Stimulated activated CD8-positive, alpha-beta memory T cell treated with anti-CD3 and anti-CD28 coated beads, Interleukin-15, amount 100 ng/mL, for 48 hours (primary cell): ENCODE measurements at places on chromosomes 12 and 14.

GRCh38 chr12:14138495-14138894, 157.1 kb upstream of the GRIN2B start:
- no peak for DNase-seq

GRCh38 chr12:132282950-132283771, 46.2 kb downstream of the GALNT9 start:
- DNase-seq = no peak

GRCh38 chr12:51832354-51833107, 16.0 kb downstream of the FIGNL2 start:
- no peak for DNase-seq

DNA sequence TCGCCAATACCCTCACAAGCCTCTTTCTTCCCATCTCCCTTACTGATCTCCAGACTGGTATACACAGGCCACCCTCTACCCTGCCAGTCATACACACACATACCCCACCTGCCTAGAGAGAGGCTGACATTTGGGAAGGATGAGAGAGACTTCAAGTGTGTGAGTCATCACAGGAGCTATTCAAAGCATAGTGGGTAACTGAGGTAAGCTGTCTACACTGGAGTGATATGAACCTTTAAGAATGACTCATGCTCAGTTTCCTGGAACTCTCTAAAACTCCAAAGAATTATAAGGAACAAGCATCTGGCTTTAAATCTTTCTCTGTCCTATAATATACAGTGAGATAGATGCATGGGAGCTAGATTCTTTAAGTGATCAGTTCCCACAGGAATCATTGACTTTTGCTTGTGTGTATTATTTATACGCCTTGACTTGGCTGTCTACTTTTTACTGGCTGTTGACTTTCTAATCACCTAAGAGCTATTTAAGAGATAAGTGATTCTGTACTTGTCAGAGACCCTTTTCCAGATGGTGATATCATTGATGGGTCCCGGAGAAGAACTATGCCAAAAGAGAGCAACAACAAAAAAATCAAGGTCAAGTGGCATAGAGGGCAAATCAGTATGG, 5.8 kb downstream of the IGF1 start:
- DNase-seq = no peak

- DNase-seq = no peak
Measured at GRCh38 chr14:94638339-94638738, 26.1 kb downstream of the SERPINA3 start.

GRCh38 chr12:50016501-50017475, 8.5 kb downstream of the RACGAP1 start:
- DNase-seq = no peak

GRCh38 chr14:22338917-22339715, 249.9 kb downstream of the DAD1 start:
- DNase-seq = no peak

GRCh38 chr12:9910716-9911421, 21.3 kb downstream of the CLEC2A start:
- DNase-seq = no peak

DNA sequence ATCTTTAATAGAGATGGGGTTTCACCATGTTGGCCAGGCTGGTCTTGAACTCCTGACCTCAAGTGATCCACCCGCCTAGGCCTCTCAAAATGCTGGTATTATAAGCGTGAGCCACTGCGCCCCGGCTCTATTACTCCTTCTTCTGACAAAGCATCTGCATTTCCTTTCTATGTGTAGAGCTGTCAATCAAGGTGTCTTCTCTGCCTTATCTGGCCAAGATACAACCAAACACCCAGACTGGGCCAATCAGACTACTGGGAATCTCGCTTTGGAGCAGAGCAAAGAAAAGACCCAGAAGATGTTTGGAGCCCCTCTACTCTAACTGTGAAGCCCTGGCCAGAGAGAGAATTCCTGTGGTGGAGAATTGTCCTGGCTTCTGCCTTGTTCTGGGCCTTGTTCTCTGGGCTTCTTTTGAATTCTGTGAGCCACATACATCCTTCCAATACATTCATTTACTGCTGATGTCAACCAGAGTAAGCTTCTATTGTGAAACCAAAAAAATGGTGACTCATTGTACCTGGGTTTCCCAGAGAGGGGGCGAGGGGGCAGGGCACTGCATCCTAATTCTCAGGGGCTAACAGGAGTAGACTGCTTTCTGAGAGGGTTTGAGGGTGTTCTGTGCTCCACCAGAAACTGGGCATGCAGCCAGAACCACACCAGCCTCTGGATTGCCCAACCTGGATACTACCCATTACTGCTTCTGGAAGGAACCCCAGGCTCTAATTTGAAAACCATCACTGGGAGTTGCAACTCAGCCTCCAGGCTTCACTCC, 18.8 kb upstream of the FLVCR2 start:
- peak; percentile 57 for DNase-seq

DNA sequence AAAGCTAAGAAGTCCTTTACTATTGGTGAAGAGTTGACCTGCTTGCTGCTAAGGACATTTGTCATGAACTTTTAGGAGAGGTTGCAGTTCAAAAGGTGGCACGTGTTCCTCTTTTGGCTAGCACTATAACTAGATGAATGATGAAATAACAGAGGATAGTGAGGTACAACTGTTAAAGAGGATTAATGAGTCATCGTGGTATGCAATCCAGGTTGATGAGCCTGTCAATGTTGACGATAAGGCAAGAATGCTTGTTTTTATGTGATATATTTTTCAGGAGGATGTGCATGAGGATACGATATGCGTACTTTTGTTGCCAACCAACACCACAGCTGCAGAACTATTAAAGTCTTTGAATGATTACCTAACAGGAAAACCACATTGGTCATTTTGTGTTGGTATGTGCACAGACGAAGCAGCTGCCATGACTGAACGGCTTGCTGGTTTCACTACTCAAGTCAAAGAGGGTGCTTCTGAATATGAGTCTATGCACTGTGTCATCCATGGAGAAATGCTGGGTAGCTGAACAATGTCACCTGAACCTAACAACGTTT, 10.6 kb downstream of the CEP128 start:
- peak; percentile 49 for DNase-seq

- no peak for DNase-seq
Measured at GRCh38 chr12:65168681-65169319, 583 bp upstream of the LEMD3 start.

GRCh38 chr12:97194546-97194945, 268.1 kb upstream of the RMST start:
- DNase-seq = no peak

DNA sequence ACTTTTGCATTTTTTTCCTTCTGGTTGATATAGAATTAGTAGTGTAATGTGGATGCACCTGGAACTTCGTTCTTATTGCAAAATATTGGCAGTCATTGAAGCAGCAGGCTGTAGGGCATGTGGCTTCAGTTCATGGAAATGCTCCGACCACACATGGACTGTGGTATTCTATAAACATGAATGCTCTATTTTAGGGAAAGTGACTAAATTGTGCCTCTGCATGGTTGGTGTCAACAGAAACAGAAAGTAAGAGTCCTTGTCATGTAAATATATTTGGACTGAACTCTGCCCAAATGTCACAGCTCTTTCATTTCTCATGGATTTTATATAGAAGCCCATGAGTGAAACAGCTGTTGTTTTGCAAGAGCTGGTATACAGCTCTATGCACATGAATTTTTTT, 917.0 kb downstream of the LRFN5 start:
- no peak for DNase-seq

- no peak for DNase-seq
Measured at GRCh38 chr14:102568115-102568614, 24.3 kb upstream of the RCOR1 start.

DNA sequence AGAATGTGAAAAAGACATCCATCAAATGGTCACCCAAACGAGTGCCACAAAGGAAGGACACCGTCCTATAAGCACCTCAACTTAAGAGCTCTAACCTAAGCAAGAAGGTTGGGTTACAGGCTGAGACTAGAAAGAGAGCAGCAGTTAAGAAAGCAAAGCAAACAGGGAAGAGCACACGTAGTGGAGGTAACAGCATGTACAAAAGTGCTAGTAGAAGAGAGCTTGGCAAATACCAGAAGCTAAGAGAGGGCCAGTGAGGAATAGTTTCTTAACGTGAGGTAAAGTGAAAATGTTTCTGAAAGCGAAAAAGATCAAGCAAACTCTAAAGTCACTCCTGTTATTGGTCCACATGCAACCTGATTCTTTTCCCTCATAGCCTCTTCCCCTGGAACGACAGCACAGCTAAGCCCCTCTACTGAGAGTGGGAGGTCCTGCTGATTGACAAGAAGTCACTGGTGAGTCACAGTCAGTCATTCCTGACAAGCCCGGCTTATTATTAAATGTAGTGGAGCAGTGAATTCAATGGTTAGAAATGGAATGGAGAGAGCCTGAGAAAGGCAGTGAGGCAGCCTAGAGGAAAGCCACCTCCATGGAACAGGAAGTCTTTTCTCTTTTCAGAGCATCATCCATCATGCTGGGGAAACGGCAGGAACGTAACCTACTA, 204.4 kb downstream of the SLC25A21 start:
- DNase-seq = no peak

DNA sequence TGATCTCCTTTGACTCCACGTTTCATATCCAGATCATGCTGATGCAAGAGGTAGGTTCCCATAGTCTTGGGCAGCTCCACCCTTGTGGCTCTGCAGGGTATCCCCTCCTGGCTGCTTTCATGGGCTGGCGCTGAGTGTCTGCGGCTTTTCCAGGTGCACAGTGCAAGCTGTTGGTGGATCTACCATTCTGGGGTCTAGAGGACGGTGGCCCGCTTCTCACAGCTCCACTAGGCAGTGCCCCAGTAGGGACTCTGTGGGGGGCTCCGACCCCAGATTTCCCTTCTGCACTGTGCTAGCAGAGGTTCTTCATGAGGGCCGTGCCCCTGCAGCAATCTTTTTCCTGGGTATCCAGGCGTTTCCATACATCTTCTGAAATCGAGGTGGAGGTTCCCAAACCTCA, 12.1 kb upstream of the BBS10 start:
- no peak for DNase-seq

DNA sequence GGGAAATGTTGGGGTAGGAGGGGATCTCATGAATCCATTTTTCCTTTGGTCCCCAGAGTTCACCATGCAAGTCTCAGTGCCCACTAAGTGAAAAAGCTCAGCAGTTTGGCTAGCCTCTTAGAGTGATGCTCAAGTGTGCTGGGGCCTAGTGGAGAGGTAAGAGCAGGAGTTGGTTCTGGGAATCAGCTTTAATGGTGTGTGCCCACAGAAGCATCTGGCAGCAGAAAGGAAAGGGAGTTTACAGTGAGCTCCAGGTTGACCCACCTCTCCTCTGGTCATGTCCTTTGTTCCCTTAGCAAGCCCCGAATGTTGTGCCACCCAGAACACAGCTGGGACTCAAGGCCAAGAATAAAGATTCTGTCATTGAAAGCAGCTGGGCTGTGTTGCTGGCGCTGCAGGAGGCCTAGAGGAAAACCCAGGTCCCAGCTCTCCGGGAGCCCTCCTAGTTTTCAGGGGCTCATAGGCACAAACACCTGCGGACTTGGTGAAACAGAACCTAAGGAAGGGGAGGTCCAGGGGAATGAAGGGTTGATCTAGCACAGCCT, 320.8 kb downstream of the ZFP36L1 start:
- no peak for DNase-seq

- DNase-seq = no peak
Measured at GRCh38 chr12:44833561-44833960, 42.6 kb downstream of the NELL2 start.

DNA sequence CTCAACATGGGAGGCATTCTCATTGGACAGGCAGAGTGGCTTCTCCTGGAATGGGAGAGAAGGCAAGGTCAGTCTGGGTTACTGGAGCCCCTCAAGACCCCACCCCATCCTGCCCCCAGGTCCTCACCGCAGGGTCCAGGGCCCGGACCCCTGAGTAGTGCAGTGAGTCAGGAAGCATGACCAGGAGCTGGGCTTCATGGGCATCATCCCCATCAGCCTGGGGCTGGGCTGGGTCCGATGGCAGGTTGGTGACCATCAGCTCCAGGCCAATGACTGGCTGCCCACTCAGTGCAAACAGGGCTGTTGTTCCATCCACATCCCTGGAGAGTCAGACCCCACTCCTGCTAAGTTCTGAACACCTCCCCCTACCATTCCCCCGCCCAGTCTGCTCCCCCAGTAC, 13.1 kb downstream of the ITGA7 start:
- DNase-seq = no peak

DNA sequence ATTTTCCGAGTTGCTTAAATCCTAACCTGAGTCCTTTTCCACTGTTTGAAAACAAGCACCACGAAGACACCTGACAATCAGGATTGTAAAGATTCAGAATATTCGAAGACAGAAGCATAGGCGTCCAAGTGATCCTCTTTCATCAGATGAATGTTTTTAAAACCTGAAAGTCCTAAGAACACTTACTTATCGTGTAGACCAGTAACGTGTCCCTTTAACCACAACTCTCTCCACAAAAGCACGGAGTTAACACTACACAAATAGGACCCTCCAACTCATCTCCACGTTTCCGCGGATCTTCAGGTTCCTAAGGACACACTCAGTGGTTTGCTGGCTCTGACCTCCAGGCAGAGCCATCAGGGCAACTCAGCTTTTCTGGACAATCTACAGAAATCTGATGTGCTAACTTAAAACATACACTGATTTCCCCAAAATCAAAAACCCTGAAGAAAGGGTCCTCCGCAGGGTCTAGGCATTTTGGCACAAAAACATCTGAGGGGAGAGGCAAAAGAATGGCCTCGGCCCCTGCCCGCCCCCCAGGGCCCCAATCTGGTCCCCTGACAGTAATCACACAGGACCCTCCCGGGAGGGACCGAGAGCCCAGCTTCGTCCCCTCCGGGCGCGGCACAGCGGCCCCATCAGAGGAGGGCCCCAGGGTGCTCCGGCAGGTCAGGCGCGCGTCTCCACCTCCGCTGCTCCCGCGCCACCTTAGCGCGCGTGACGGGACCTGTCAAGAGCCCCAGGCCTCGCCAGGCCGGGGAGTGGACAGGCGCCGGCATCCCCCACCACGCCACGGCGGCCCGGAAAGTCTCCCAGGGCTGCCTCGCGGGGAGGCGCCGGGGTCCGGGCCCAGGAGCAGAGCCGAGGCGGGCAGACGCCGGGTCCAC, 925 bp downstream of the DICER1 start:
- peak; percentile 15 for DNase-seq

DNA sequence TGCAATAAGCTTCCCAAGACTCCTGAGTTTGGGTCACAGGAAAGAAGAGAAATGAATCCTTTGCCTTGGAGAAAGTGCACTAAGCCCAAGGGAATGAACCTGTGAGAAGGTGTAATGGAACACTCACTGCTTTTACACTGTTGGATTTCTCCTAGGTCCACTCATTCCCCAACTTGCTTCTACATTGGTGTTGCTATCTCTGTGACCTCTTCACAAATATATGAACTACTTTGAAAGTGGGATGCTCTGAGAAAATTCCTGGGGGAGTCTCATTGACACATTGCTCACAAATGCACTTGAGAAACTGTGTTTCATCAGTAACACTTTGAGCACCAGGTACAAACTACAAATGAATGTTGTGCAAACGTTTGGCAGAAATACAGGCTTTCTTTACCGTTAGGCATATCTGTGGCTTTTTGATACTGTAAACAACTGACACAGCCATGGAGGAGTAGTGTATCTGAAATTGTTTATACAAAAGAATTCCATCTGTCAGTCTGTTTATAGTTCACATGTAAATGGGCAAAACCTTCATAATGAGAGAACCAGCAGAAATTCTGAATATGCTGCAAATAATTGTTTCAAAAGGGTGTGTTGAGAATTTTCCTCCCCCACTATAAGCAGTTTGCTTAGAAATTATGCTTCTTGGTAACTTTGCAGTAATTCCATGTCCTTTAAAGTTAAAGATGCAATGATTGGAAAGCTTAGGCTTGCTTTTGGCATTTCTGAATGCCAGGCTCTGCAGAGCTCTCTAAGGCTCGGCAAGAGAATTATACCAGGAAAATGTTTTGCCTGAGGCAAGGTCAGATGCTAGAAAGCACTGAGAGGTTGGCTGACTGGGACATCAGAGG, 348.5 kb upstream of the DDHD1 start:
- no peak for DNase-seq

GRCh38 chr12:23771240-23771949, 178.1 kb downstream of the SOX5 start:
- no peak for DNase-seq
